ENCODE measurements at places on chromosomes 6 and 20.

- no peak for DNase-seq
Observed at GRCh38 chr6:44788387-44788981, 401.0 kb downstream of the CDC5L start.

GRCh38 chr6:132218059-132218696 lies 183.1 kb downstream of the MOXD1 start:
- DNase-seq: peak; percentile 12

DNA sequence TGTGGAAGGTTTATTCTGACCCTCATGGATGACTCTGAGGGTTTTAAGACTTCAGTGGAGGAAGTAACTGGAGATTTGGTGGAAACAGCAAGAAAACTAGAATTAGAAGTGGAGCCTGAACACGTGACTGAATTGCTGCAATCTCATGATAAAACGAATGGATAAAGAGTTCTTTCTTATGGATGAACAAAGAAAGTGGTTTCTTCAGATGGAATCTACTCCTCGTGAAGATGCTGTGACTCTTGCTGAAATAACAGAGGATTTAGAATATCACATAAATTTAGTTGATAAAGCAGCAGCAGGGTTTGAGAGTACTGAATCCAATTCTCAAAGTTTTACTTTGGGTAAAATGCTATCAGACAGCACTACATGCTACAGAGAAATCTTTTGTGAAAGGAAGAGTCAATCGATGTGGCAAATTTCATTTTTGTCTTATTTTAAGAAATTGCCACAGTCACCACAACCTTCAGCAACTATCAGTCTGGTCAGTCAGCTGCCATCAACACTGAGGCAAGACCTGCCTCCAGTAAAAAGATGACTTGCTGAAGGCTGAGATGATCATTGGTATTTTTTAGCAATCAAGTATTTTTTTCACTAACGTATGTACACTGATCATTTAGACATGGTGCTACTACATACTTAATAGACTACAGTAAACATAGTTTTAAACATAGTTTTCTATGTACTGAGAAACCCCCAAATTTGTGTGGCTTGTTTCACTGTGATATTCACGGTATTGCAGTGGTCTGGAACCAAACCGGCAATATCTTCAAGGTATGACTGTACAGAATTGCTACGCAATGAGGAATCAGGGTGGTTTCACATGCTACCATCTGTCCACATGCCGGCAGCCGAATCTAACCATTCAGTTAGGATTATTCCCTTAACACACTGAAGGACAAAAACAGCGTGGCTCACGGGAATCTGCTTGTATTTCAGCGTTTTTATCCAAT lies 149.0 kb downstream of the MYB start:
- DNase-seq: no peak

DNA sequence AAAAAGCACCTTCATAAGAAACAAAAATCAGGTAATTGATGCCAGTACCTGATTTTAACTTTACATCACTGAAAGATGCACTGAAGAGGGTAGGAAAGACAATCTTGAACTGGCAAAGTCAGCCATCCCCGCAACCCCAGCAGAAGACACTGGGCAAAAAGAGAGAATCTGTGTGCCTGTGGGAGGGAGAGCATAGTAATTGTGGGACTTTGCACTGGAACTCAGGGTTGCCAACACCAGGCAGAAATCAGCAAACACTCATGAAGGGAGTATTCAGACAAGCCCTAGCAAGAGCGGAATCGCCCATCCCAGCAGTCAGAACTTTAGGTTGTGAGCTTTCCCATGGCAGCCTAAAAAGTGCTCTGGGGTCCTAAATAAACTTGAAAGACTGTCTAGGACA lies 344.6 kb upstream of the GJE1 start:
- DNase-seq: no peak
